ENCODE measurements at places on chromosomes 12 and 14. TPM values are rescaled to one million over a fixed set of nuclear protein-coding genes. Genes with fewer than 3 reads are reported as not detected.

- H3K4me3 ChIP-seq: no peak overlapping the region
- H3K27me3 ChIP-seq: no peaks in the 10 kb centered on the region
- no peaks in the 10 kb centered on the region for H3K4me1 ChIP-seq
These were observed 419.7 kb upstream of the PRICKLE1 start for GRCh38 chr12:43008953-43009845.

- no peaks in the 10 kb centered on the region for H3K27me3 ChIP-seq
- H3K4me3 ChIP-seq: peak overlapping the region; percentile 89
- H3K27ac ChIP-seq: peak overlapping the region; percentile 74
- H3K36me3 ChIP-seq: no peaks in the 10 kb centered on the region
These were observed 668 bp downstream of the TMEM260 start for GRCh38 chr14:56580221-56580711.

The TAS2R10 gene
- polyA plus RNA-seq: not detected

- no peak for DNase-seq
- H3K4me3 ChIP-seq: no peak overlapping the region
- H3K27me3 ChIP-seq: no peaks in the 10 kb centered on the region
- no peaks in the 10 kb centered on the region for H3K4me1 ChIP-seq
- no peaks in the 10 kb centered on the region for H3K36me3 ChIP-seq
- H3K27ac ChIP-seq: no peak overlapping the region
These were observed 5.1 kb upstream of the SDS start for GRCh38 chr12:113408756-113409298.

The SYNJ2BP gene
- 29.9 TPM for polyA plus RNA-seq

DNA sequence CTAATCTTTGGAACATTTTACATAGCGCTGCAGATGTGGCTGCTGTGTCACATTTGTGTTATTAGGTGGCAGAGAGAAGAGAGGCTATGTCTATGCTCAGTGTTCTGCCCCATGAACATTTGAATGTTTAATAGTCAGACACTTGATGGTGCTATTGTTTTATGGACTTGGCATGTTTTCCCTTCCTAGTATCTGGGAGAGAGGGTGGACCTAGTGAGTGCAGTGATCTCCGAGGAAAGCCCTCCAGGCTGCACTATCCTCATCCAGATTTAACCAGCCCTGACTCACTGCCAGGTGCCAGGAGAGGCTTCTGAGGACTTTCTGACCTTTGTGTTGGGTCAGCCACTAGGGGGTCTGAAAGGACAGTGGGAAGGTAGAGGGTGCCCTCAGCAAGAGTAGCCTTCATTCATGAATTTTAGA lies 24.3 kb downstream of the ZFC3H1 start:
- H3K4me1 ChIP-seq: no peaks in the 10 kb centered on the region
- no peaks in the 10 kb centered on the region for H3K27me3 ChIP-seq
- H3K4me3 ChIP-seq: no peak overlapping the region
- H3K27ac ChIP-seq: no peak overlapping the region
- H3K36me3 ChIP-seq: peaks cover 39% of the 10 kb centered on the region
- DNase-seq: no peak

The COX8C gene
- polyA plus RNA-seq: not detected

GRCh38 chr12:63020269-63020668 lies 85.3 kb upstream of the PPM1H start:
- no peaks in the 10 kb centered on the region for H3K36me3 ChIP-seq
- no peak overlapping the region for H3K4me3 ChIP-seq
- H3K4me1 ChIP-seq: no peaks in the 10 kb centered on the region
- no peak overlapping the region for H3K27ac ChIP-seq

- H3K27ac ChIP-seq: no peak overlapping the region
- no peak overlapping the region for H3K4me3 ChIP-seq
- DNase-seq: peak; percentile 84
- no peaks in the 10 kb centered on the region for H3K27me3 ChIP-seq
- no peaks in the 10 kb centered on the region for H3K36me3 ChIP-seq
These were observed 68.2 kb upstream of the E2F7 start for GRCh38 chr12:77133566-77133965.

DNA sequence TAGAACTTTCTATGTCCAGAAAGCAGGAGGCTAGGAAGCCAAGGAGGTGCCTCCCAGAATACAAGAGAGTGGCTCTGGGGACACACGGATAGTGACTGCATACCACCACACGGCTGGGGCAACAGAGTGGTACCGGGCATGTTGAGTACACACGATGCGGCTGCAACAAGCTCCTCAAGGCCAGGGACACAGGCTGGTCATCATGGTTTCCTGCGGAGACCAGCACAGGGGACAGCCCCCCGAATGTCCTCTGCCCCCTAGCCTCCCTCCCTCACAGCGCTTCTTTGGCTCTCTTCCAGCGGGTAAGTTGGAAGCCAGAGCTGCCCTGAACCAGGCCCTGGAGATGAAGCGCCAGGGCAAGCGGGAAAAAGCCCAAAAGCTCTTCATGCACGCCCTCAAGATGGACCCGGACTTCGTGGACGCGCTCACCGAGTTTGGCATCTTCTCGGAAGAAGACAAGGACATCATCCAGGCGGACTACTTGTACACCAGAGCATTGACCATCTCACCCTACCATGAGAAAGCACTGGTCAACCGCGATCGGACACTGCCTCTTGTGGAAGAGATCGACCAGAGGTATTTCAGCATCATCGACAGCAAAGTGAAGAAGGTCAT lies 3.1 kb downstream of the FICD start:
- DNase-seq: no peak
- H3K27ac ChIP-seq: no peak overlapping the region
- H3K36me3 ChIP-seq: peaks cover 22% of the 10 kb centered on the region
- H3K4me1 ChIP-seq: no peaks in the 10 kb centered on the region
- no peak overlapping the region for H3K4me3 ChIP-seq
- H3K27me3 ChIP-seq: no peaks in the 10 kb centered on the region

- no peaks in the 10 kb centered on the region for H3K27me3 ChIP-seq
- H3K4me1 ChIP-seq: no peaks in the 10 kb centered on the region
- H3K4me3 ChIP-seq: no peak overlapping the region
- peaks cover 79% of the 10 kb centered on the region for H3K36me3 ChIP-seq
These were observed 39.6 kb downstream of the ZFYVE26 start for GRCh38 chr14:67776653-67777322.

GRCh38 chr12:117134059-117134458 lies 34.8 kb upstream of the TESC start:
- DNase-seq: no peak
- H3K4me3 ChIP-seq: no peak overlapping the region
- H3K4me1 ChIP-seq: no peaks in the 10 kb centered on the region
- no peaks in the 10 kb centered on the region for H3K36me3 ChIP-seq
- no peaks in the 10 kb centered on the region for H3K27me3 ChIP-seq
- no peak overlapping the region for H3K27ac ChIP-seq

The KRT82 gene
- polyA plus RNA-seq: not detected

- H3K27ac ChIP-seq: no peak overlapping the region
- H3K4me3 ChIP-seq: no peak overlapping the region
- H3K4me1 ChIP-seq: no peaks in the 10 kb centered on the region
- DNase-seq: no peak
These were observed 84.6 kb downstream of the SLC38A6 start for GRCh38 chr14:61065656-61066055.

- DNase-seq: no peak
- H3K4me1 ChIP-seq: no peaks in the 10 kb centered on the region
- H3K27ac ChIP-seq: no peak overlapping the region
- no peak overlapping the region for H3K4me3 ChIP-seq
- H3K36me3 ChIP-seq: no peaks in the 10 kb centered on the region
These were observed 285.3 kb upstream of the KITLG start for GRCh38 chr12:88865537-88865936.

GRCh38 chr12:64618953-64619590 lies 8.8 kb downstream of the RASSF3 start:
- H3K27ac ChIP-seq: no peak overlapping the region
- no peaks in the 10 kb centered on the region for H3K27me3 ChIP-seq
- H3K4me3 ChIP-seq: no peak overlapping the region
- no peaks in the 10 kb centered on the region for H3K36me3 ChIP-seq
- H3K4me1 ChIP-seq: no peaks in the 10 kb centered on the region

GRCh38 chr12:50222275-50222783 lies 55.2 kb upstream of the CERS5 start:
- DNase-seq: no peak
- no peaks in the 10 kb centered on the region for H3K27me3 ChIP-seq
- peaks cover 2% of the 10 kb centered on the region for H3K36me3 ChIP-seq
- peak overlapping the region; percentile 77 for H3K27ac ChIP-seq
- H3K4me3 ChIP-seq: peak overlapping the region; percentile 78

GRCh38 chr12:32395026-32395425 lies 4.3 kb upstream of the FGD4 start:
- DNase-seq: no peak
- H3K27me3 ChIP-seq: no peaks in the 10 kb centered on the region
- H3K4me1 ChIP-seq: no peaks in the 10 kb centered on the region
- H3K27ac ChIP-seq: no peak overlapping the region
- no peak overlapping the region for H3K4me3 ChIP-seq

The TESPA1 gene
- not detected for polyA plus RNA-seq

DNA sequence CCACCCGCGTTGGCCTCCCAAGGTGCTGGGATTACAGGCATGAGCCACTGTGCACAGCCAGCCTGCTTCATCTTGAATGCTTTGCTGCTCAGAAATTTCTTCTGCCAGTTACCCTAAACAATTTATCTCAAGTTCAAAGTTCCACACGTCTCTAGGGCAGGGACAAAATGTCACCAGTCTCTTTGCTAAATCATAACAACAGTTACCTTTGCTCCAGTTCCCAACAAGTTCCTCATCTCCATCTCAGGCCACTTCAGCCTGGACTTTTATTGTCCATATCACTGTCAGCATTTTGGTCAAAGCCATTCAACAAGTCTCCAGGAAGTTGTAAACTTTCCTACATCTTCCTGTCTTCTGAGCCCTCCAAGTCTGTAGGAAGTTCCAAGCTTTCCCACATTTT lies 159.5 kb upstream of the DYRK2 start:
- no peaks in the 10 kb centered on the region for H3K27me3 ChIP-seq
- H3K27ac ChIP-seq: no peak overlapping the region
- H3K4me1 ChIP-seq: no peaks in the 10 kb centered on the region
- DNase-seq: no peak
- H3K36me3 ChIP-seq: no peaks in the 10 kb centered on the region
- no peak overlapping the region for H3K4me3 ChIP-seq

The CD69 gene
- polyA plus RNA-seq: 2.2 TPM

The TRIAP1 gene
- 28.2 TPM for polyA plus RNA-seq

DNA sequence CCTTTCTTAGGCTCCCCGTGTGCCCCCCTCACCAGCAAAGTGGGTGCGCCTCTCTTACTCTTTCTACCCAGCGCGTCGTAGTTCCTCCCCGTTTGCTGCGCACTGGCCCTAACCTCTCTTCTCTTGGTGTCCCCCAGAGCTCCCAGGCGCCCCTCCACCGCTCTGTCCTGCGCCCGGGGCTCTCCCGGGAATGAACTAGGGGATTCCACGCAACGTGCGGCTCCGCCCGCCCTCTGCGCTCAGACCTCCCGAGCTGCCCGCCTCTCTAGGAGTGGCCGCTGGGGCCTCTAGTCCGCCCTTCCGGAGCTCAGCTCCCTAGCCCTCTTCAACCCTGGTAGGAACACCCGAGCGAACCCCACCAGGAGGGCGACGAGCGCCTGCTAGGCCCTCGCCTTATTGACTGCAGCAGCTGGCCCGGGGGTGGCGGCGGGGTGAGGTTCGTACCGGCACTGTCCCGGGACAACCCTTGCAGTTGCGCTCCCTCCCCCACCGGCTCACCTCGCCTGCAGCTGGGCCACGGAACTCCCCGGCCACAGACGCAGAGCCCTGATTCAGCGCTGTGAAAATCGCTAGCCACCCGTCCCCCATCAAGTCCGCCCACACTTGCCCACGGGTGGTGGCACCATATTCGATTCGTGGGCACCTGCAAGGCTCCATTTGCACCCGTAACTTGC lies 1.3 kb downstream of the TMEM233 start:
- no peak for DNase-seq
- no peaks in the 10 kb centered on the region for H3K4me1 ChIP-seq
- H3K27me3 ChIP-seq: peaks cover 14% of the 10 kb centered on the region
- H3K36me3 ChIP-seq: no peaks in the 10 kb centered on the region
- peak overlapping the region; percentile 55 for H3K4me3 ChIP-seq

DNA sequence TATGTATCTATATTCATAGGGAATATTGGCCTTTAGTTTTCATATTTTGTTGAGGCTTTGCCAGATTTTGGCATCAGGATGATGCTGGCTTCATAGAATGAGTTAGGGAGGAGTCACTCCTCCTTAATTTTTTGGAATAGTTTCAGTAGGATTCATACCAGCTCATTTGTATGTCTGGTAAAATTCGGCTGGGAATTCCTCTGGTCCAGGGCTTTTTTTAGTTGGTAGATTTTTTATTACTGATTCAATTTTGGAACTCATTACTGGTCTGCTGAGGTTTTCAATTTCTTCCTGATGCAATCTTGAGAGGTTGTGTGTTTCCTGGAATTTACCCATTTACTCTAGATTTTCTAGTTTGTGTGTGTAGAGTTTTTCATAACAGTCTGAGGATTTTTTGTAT lies 175.2 kb downstream of the EPS8 start:
- no peak overlapping the region for H3K27ac ChIP-seq
- no peak for DNase-seq
- H3K4me1 ChIP-seq: no peaks in the 10 kb centered on the region
- H3K27me3 ChIP-seq: no peaks in the 10 kb centered on the region

- H3K4me1 ChIP-seq: no peaks in the 10 kb centered on the region
- no peak overlapping the region for H3K27ac ChIP-seq
- DNase-seq: no peak
- no peak overlapping the region for H3K4me3 ChIP-seq
These were observed 162.7 kb upstream of the PWP1 start for GRCh38 chr12:107522692-107523477.

- no peaks in the 10 kb centered on the region for H3K36me3 ChIP-seq
- H3K4me1 ChIP-seq: peaks cover 4% of the 10 kb centered on the region
- no peak overlapping the region for H3K4me3 ChIP-seq
- no peak overlapping the region for H3K27ac ChIP-seq
These were observed 32.3 kb downstream of the RPS29 start for GRCh38 chr14:49553892-49554291.

The ZDHHC22 gene
- not detected for polyA plus RNA-seq

Data from kidney (tissue), 22 donors.